ENCODE measurements at places on chromosomes 2 and 18. TPM values are rescaled to one million over a fixed set of nuclear protein-coding genes. Genes with fewer than 3 reads are reported as not detected.

DNA sequence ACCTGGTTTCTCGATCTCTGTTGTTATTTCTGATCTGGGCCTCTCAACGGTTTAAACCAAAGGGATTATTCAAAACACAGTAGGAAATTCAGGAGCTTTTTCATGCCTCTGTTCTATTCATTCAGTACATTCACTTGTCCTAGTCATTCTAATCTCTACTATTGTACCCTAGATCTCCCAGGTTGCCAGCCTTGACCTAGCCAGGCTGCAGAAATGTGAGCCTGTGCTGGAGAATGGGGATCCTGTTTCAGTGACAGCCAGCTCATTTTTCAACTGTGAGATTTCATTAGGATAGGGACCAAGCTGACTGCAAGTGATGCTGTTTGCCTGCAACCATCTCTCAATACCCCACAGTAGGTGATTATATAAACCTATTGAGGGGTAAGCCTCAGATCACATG is 186.2 kb downstream of the CMPK2 start:
- DNase-seq = no peak

DNA sequence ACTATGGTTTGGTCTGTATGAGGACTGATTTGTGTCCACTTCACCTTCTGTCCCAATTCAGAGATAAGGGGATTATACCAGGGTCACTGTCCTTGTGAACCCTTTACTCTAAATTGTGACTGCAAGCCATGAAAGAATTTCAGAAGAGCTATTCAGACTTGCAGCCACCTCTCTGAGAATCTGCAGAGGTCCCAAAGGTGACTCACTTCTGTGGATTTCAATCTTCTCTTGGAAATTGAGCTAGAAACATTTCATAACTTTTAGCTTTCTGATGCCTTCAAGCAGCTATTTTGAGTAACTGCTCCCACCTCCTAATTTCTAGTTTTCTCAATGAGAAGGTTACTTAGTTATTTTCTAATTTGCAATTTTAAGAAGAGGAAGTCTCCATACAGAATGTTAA is 1242.4 kb upstream of the ACVR2A start:
- DNase-seq = no peak

DNA sequence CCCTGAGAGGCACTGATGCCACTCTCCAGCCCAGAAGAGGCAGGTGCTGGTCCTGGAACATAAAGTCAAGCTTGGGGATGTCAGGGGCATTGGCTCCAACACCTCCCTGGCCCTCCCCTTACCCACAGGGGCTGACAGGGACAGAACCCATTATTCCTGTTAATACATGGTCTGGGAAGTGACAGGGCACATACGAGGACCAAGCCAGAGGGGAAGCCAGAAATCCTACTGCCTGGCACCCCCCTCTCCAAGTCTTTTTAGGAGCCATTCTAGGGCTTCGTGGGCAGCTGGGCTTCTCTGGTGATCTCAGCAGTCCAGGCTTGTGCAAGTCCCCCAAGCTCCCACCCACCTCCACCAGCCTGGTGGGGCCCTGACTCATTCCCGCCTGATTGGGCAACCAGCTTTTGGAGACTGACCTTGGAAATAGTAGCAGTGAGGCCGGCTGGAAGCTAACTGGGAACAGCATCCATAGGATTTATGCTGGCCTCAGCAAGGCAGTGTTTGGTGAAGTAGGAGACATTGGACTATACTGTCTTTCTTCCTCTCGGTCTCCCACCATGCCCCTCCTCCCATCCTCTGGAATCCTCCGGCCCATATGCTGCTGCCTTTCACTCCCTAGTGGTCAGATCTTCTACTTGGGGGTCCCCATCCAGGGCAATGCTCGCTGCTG is 86.4 kb upstream of the HK2 start:
- DNase-seq = no peak

- no peak for DNase-seq
These were observed 34.9 kb downstream of the KDM3A start for GRCh38 chr2:86476092-86476491.

DNA sequence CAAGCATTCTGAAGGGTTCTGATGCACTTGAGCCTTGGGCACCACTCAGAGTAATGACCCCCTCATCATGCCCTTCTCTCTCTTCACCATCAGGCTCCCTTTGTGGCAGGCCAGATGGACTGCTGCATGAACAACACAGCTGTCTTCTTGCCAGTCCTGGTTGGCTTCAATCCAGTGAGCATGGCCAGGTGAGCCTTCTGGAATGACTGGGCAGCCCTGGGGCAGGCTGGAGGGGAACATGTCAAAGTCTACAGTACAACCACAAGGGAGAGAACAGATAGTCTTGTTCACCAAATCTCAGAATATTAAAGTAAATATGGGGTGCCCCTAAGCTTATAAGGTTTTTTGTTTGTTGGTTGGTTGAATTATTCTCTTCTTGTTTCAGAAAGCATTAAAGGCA is 4.4 kb downstream of the GCKR start:
- DNase-seq = no peak

DNA sequence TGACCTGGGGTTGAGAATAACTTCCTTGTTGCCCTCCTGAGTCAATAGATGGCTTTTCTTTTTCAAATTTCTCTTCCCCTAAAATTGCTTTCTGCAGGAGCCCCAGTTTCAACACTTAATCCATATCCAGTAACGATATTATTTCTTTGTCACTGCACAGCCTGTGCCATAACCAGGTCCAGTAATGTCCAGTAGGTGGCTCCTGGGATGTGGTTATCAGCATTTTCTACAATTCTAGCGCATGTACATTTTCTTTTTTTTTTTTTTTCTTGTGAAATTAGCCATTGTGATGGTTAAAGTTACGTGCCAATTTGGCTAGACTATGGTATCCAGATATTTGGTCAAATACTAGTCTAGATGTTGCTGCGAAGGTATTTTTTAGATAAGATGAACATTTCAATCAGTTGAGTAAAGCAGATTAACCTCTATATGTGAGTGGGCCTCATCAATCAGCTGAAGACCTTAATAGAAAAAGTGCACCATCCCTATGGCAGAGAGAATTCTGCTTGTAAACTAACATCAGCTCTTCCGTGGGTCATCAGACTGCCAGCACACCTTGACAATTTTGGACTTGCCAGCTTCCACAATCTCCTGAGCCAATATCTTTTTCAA is 72.9 kb upstream of the SCG2 start:
- peak; percentile 58 for DNase-seq

- DNase-seq = no peak
These were observed 61.3 kb downstream of the GDF7 start for GRCh38 chr2:20728114-20728758.

DNA sequence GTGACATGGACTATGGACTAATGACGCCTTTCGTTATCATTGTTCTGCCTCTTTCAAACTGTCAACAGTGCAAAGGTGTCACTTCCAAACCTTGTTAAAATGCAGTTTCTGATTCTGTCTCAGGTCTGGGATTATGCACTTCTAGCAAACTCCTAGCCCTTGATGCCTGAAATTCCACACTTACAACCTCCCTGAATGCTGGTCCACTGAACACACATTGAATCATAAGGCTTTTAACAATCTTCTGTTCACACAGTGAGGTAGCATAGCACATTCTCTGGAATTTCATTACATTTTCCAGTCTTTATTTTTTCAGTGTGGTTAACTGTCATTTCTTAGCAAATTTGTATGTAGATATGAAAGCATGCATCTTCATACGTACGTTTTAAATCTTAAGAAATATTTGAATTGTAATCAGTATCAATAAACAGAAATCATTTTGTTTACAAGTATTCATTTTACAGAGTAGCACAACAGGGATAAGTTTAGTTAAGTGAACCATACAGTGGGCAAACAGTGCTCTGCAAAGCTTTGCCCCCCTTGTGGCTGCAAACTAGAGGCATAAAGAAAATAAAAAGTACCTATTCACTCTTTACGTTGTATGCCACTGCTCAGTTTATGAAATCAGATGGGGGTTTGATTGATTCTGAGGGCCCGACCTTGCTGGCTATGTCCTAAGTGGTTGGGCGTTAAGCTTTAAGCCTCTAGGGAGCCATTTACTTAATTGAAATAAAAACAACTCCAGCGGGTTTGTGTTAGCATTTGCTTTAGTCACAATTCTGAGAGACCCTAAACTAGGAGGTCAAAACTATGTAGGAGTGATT is 250.8 kb downstream of the LRRTM1 start:
- DNase-seq = peak; percentile 34

- DNase-seq = peak; percentile 34
These were observed 179.5 kb downstream of the CELF4 start for GRCh38 chr18:37385846-37386778.

DNA sequence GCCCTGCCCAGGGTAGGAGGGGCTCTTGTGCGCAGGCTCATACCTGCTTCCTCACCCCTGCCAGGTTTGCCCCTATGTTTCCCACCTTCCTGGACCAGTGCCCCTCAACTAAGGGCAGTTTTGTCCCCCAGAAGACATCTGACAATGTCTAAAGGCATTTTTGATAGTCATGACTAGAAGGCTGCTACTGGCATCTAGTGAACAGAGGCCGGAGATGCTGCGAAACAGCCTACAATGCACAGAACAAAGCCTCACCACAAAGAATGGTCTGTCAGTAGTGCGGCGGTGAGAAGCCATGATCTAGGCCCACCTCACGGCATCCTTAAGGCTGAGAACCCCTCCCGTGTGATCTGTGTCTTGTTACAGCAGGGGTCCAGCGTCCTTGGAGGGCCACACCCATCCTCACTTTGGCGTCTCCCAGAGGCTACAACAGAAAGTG is 96.0 kb downstream of the TMEM17 start:
- DNase-seq = no peak

DNA sequence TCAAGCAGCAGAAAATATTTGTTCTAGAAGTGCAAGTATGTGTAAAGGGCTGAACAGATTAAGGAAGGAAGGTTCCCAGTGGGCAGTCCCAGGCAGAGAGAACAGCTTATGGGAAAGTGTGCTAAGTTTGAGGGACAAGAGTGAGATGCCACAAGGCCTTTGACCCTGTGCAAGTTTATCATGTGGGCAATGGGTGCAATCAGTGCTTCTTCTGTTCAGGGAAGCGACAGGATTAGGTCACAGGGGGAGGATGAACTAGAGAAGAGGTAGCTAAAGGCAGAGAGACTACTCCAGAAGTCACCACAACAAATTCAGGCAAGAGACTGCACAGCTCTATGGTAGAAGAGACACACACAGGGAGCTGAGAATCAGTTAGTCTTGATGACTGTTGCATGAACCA is 44.3 kb downstream of the LPIN2 start:
- DNase-seq = no peak

GRCh38 chr18:38961880-38962279 is 1396.3 kb upstream of the CELF4 start:
- no peak for DNase-seq

- DNase-seq = no peak
These were observed 59.4 kb upstream of the LRPPRC start for GRCh38 chr2:44055229-44055628.

GRCh38 chr2:217838409-217838831 is 164.4 kb downstream of the TNS1 start:
- DNase-seq = no peak

- DNase-seq = peak; percentile 16
These were observed 13.1 kb downstream of the SOS1 start for GRCh38 chr2:39107724-39108273.

DNA sequence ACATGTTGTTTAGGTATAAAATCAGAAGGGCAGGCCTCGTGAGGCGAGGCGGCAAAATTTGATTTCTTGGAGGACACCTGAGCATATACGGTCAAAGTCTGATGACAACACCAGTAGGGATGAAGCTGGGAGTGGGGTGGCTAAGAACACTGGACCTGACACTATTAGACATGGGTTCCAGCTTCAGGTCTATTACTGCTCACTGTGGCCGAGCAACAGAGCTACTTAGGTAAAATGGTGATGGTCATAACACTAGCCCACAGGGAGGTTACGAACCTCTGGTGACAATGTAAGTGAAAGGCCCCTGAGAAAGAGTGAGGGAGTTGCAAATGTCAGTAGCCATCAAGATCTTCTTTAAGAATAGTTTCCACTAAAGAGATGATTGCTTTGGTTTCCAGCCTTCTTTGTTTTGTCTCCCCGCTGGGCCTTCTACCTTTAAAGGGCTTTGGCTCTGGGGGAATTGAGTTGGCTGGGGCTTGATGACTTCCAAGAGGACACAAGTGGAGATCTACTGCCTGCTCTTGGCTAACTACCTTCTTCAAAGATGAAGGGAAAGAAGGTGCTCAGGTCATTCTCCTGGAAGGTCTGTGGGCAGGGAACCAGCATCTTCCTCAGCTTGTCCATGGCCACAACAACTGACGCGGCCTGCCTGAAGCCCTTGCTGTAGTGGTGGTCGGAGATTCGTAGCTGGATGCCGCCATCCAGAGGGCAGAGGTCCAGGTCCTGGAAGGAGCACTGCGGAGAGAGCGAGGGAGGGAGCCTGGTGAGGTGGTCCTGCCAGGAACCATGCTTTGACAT is 3.5 kb downstream of the IL1B start:
- DNase-seq = no peak

- DNase-seq = no peak
These were observed 285.3 kb upstream of the ZSWIM2 start for GRCh38 chr2:187134306-187134705.

DNA sequence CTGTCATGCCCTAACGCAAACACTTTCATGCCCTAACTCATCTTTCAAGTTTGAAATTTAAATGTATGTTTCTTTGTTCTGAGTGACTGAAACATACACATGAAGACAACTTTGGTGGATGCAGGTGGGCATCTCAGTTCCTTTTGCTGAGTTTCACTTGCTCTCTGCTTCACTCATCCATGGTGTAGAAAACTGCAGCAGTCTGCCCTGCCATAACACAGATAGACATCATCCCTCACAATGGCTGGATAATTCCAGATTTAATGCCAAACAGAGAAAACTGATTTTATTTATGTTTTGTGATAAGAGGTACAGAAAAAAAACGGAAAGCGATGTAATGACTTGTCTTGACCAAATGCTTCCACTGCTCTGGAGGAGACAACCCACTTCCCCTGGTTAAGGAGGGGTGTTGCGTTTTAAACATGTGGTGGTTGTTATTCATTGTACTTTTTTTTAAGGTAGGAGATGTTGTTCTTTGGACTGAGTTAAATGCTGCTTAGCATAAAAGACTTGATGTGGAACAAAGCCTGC is 70.4 kb downstream of the RHBDD1 start:
- DNase-seq = no peak

DNA sequence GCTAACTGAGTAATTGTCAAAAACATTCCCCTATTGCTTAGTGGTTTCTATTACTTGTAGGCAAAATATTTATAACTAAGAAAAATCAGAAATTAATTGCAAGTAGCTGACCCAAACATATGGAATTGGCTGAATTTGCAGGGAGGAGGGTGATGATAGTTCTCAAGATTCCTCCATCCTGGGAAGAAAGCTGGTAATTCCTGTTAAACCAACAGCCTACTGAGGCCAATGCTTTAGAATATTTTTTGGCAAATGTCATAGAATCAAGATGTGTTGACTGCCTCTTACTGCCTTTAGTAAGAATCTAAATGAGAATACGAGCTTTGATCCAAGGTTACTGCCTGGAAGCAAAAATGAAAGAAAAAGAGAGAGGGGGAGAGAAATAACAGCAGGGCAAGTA is 120.0 kb downstream of the COL6A3 start:
- DNase-seq = no peak

GRCh38 chr2:213175673-213176247 is 24.3 kb upstream of the IKZF2 start:
- no peak for DNase-seq

The LYG2 gene
- total RNA-seq = not detected

The GPR75 gene
- 4.8 TPM for total RNA-seq

The XIRP2 gene
- 0.17 TPM for total RNA-seq

The SERPINB5 gene
- 0.11 TPM for total RNA-seq

The RAD51AP2 gene
- 0.24 TPM for total RNA-seq

The UGT1A10 gene
- not detected for total RNA-seq

The CRYBA2 gene
- 1.3 TPM for total RNA-seq

The HOXD1 gene
- total RNA-seq = not detected

Data from A673 (cell line).